ENCODE measurements at places on chromosomes 3 and 15.

DNA sequence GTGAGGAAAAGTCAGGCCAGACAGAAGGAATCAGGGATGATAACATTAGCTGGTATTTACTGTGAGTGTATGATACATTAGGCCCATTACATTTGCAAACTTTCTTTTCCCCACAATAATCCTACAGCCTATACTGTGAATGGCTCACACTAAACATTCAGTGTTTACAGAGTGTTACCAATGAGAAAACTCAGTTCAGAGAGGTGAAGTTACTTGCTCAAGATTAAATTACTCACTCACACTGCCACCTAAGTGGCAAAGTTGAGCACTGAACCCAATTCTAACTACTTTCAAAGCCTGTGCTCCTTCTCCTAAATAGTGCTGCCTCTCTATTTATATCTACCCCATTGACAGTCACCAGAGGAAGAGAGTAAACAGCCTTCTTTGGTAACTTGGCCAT, 8.5 kb downstream of the XPC start:
- DNase-seq = no peak

DNA sequence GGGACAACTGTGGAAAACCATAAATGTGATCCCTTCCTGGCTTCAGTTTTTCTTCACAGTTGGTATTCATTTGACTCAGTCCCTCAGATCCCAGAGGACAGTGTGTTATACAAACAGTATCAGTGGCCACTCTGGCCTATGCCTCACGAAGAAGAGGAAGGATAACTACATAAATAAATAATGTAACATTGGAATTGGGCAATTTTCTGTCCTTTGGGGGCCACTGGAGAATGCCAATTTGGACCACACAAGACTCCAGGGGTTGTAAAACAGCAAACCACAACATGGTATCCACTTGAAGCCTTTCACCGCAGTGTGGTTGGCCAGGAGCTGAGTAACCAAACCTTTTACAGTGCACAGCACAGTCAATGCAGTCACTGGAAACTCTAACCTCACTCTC, 1077.0 kb downstream of the ROBO2 start:
- DNase-seq = no peak

- DNase-seq = no peak
These were observed 64.4 kb downstream of the USP13 start for GRCh38 chr3:179717219-179717618.

GRCh38 chr3:8324747-8325146, 176.9 kb upstream of the LMCD1 start:
- DNase-seq = no peak

- DNase-seq = no peak
These were observed 59.0 kb upstream of the SEC13 start for GRCh38 chr3:10379961-10380360.

GRCh38 chr3:116405231-116405630, 40.1 kb downstream of the LSAMP start:
- DNase-seq = no peak

DNA sequence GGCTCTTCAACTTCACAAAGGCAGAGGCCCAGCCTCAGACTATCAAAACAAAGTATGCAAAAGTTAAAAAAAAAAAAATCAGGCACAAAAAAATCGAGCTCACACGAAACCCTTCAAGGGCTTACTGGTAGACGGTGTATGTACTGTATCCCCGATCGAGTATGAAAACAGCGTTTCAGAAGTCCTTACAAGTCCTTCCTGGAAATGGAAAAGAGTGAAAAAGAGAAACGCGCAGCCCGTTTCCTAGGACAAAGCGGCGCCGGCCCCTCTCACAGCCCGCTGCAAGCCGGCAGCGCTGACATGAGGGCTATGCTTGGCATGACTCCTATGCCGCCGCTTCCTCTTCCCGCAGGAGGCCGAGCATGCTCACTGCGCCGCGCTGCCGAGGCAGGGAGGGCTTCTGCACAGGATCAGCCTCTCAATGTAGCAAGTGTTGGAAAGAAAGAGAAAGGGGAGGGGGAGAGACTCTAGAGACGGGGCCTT, at the start of gene VGLL4:
VGLL4 (minus strand) TSS at position 311 of the 483 bp plus-strand sequence. CDS start 397 bp downstream, outside the sequence.
- DNase-seq = peak; percentile 95

DNA sequence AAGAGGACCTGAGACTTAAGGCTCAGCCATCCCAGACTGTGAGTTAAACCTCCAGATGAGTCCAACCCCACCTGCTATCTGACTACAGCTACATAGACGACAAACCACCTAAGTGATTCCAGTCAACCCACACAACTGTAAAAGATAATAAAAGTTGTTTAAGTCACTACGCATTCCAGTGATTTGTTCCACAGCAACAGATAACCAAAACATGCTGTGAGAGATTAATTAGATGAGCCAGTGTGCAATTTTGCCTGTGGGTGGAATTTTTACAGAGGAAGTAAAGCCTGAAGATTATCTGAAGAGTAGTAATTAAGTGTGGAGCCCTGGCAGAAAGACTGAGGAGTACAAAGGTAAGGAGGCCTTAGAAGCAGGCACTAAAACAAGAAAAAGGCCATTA, 5.4 kb downstream of the BTBD1 start:
- DNase-seq = no peak

DNA sequence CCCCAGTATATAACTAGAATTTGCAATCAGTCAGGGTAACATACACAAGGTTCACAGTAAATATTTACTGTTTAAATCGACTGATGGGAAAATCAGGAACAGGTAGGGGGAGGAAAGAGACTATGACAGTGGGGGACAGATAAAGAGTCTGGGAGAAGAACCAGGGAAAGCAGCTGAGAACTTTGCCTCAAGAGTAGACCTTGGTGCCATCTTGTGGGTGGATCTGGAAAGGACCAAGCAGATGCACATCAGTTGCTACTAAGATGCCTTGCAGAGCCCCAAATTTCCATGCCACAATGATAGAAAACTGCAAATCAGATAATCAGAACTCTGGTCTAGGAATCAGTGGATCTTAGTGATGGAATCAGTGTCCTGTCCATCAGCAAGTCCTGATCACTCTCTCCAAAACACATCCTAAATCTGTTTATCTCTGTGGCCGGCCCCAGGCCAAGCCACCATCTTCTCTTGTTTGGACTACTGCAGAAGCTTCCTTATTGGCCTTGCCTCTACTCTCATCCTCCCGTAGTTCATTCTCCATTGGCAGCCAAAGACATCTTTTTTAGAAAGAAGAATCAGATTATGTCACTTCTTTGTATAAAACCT, 62.7 kb downstream of the PDE8A start:
- DNase-seq = peak; percentile 62

- no peak for DNase-seq
These were observed 692.9 kb downstream of the ZPLD1 start for GRCh38 chr3:103127737-103128136.

DNA sequence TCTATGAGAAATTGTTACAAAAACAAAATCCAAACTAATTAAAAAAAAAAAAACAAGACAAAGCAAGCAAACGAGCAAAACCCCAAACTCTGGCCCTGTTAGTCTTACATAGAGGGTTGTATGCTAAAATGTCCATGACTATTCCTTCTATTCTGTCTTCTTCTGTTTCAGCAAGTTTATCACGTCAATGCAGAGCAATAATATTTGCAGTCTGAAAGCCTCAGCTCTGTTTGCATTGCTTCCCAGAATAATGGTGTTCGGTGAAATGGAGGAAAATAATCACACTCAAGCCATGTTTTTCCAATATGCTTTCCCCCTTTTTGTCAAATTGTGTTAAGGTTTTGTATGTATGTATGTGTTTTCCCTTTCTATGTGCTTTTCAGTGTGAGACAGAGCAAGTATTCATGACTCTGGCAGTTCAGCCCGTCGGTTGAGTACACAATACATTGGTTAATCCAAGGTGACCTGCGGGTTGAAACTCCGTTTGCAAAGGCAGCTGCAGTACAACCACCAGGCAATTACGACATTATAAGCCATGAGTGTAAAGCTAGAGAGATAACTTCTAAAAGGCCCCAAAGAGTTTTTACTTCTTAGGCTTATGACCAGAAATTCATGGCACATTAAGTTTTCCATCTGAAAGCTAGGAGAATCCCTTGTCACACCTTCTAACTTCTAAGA, 34.9 kb upstream of the MAGI1 start:
- no peak for DNase-seq

DNA sequence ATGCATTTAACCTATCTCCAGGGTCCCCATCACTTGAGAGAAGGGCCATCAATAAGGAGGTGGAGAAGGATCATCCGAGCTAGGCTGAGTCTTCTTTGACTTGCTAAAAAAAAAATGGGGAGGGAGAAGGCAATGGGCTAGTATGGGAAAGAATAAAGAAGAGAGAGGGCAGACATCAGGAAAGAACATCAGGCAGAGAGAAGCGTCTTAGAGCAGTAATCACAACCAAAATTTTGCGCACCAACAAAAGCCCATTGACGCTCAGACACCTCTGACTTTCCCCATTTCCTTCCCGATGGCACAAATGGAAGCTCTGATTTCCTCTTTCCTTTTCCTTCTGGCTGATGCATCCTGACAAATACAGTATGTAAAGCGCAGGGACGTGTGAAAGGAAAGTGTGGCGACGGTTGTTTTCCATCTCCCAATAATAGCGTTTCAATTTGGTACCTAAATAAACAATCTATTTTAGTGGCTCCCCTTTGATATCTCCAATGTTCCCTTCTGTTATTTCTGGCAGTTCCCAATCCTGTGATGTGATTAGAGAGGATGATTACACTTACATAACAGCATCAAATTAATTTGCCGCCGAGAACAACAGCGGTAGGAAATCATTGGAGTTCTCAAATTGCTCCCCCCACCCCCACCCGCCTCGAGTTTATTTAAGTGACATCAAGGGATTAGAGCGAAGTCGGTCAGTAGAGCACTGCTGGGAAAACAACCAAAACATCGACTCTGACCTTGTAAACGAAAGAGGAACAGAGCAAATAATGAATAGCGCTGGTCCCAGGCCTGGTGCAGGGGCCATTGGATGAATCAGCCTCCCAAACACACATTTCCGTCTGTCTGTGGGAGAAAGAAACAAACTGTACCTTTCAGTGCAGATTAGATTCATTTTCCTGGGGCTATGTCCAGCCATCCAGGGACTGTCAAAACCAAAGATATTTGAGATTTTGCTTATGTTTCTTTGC, 273.3 kb upstream of the ICE2 start:
- DNase-seq = no peak

GRCh38 chr3:4340077-4340410, 36.9 kb downstream of the SETMAR start:
- no peak for DNase-seq

DNA sequence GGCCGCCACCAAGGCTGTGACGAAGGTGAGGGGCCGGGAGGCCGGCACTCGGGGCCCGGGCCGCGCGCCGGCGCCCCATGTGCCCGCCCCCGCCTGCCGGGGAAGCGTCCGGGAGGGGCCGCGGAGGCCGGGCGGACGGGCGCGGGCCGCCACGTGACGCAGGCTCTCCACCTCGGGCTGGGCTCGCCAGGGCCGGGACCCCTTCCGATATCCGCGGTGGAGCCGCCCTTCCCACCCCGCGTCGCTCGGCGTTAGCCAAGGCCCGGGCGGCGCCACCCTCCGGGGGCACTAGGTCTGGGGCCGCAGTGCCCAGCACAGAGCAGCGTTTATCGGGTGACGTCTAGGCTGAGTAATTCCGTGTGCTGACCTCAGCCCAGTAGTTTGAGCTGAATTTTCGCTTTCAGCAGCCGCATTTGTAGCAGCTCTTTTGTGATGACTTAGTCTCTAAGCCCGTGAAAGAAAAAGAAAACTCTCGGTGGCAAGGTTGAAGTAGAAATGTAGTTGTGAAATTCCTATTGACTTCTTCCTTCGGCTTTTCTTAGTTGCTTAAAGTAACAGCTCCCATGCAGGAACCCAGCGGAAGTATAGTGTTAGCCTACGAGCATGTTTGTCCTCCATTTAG, 885 bp downstream of the CDV3 start:
- no peak for DNase-seq

DNA sequence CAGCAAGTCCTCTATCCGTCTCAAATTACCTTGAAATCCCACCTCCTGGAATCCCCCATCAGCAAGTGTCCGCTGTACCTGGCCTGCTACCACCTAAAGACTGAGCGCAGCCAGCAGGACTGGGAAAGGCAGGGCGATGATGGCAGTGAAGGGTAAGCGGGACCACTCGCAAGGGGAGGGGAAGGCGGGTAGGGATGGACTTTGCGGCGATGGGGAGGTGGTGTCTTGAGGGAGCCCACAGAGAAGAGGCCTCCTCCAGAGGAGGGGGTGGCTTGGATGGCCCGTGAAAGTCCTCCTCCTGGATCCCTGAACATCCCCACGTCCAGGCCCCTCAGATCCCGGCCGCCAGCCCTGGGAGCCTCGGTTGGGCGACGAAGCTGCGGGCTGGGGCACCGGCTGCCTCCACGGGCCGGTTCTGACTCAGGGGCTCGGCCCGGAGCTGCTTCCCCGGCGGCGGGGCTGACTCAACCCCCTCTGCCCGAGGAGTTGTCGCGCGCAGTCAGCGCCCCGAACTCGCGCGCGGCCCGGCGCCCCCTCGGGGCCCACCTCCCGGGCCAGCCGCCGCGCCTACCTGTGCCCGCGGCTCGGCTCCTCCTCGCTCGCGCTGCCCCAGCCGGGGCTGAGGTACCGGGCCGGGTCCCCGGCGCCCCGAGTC, 512 bp downstream of the LARP6 start:
- DNase-seq = peak; percentile 53

DNA sequence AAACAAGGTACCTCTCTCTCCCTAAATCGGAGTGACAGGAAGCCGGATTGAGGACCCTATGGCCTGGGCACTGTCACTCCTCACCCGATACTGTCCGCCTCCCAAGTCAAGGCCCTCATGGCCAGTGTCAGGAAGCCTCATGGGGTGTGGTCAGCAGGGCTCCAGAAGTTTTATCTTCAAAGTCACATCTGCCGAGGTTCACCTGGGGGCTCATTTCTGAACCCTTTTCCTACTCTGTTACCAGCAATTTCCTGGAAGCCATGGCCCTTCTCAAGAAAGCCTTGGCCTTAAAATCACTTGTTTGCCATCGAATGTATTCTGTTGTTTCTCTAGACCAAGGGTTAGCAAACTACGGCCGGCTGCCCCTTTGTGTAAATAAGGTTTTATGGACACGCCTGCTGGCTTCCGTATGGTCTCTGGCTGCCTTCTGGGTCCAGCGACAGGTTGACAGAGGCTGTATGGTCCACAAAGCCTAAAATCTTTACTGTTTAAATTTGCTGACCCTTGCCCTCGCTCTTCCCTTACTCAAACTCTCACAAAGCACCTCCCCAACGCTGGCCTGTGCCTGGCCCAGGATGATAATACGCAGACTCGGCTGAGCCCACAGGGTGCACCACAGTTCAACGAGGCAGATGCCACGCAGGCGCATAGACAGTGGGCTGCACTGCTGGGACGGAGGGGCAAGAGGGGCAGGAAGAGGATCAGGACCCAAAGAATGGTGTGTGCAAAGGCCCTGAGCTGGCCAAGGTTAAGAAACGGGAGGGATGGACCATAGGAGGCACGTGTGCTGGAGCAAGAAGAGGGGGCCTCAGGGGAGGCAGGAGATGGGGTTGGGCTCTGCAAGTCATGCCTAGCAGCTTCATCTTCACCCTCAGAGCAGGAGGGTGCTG, 24.7 kb upstream of the DUSP7 start:
- DNase-seq = no peak

GRCh38 chr15:86942285-86942684, 862.6 kb downstream of the AGBL1 start:
- DNase-seq = no peak

GRCh38 chr3:194140520-194141414, 4.8 kb downstream of the HES1 start:
- no peak for DNase-seq

All from NCI-H526 (cell line).